Left hindlimb (tissue), 1 donor: ENCODE measurements at places on chromosomes 2 and 18.

GRCh38 chr2:65199891-65200290 lies 27.7 kb upstream of the ACTR2 start:
- DNase-seq, result no peak

DNA sequence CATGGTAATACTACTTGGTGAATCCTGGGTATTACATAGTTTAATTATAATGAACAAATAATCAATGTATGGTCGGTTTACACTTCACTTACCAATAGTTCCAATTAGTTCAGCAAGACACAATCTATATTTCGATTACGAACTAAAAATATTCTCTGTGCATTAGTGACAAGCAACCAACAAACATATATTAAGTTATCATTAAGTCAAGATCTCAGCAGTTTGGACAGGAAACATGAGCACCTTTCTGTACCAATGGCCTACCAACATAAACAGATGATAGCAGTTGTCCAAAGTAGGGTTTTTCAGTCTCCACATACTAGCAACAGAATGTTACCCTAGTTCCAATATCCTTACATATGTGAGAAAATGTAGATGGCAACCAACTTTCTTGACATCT lies 32.8 kb downstream of the RTN4 start:
- DNase-seq, result no peak

DNA sequence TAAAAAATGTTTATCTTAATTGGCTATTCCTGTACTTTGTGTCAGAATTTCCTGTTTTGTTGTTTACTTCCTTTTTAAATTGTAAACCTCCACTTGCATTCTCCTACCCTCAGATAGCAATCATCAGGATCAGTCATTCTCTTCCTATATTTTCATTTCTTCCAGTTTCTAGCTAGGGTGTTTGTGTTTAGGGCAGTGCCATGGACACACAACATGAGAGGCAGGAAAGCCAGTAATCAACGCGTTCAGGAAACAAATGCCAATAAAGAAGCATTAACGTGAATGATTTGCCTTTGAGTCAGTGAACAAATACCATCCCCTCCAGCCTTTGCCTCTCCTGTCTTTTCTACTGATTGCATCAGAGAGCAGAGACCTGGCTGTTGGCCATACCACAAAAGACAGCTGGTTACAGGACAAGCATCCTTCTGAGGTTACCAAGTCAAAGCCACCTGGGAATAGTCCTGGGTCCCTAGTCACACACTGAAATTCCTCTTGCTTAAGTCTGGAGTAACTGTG lies 56.7 kb upstream of the FHL2 start:
- DNase-seq, result no peak

GRCh38 chr18:36471393-36471792 lies 173.9 kb downstream of the FHOD3 start:
- DNase-seq, result no peak

GRCh38 chr2:54370405-54371104 lies 85.6 kb upstream of the SPTBN1 start:
- no peak for DNase-seq

GRCh38 chr2:8298783-8299182 lies 383.1 kb upstream of the ID2 start:
- no peak for DNase-seq

- DNase-seq, result no peak
Observed at GRCh38 chr2:135862718-135863117, 13.5 kb downstream of the MCM6 start.

GRCh38 chr2:17934721-17935120 lies 56.3 kb downstream of the KCNS3 start:
- DNase-seq, result no peak

DNA sequence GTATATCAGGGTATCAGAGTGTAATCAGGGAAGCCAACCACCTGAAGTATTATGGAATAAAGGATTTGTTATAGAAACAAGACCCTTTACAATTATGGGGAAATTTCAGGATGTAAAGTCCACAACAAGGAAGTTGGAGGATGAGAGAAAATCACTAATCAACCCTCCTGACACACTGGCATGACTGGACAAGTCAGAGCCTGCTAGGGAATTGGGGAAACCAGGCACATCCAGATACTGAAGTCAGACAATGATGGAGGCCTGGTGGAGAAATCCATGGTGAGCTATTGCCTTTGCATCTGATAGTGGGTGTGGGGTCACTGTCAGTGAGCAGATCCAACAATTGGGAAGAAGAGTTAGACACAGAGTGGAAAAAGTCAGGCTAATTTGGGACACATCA lies 158.8 kb upstream of the FBXO11 start:
- no peak for DNase-seq

DNA sequence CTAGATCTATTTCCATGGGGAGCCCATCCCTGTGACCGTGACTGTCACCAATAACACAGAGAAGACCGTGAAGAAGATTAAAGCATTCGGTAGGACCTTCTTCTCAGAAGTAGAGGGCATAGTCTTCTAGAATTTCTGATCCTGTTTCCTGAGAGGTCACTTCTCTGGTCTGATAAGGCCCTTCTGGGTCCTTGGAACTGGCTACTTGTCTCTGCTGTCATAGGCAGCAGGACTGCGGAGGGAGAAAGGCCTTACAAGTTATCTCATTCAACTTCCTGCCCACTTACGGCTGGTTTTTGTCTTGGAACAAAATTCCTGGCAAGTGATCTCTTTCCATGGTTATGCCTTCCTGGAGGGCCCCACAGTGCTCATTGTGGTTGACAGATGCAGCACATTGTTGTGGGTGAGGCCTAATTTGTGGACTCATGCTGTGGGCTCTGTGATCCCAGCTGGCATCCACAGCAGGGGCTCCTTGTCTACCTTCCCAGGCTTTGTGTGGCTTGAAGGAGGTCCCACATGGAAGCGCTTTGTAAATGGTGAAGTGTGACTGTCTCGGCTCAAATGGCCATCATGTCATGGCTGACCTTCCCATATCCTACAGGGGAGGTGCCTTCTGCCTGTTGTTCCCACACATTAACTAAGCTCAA lies 22.0 kb downstream of the SAG start:
- DNase-seq, result no peak

DNA sequence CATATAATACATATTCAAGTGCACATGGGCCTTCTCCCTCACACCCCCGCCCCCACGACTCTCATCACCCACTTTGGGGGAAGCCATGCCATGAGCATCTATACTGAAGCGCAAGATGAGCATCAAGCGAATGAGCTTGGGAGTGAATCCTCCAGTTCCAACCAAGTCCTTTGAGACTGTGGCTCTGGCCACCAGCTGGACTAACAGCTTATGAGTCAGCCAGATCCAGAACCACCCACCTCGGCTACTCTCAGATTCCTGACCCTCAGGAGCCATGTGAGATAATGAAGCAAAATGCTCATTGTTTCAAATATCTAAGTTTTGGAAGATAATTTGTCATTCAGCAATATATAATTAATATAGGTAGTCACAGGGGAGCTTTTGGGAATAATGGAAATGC lies 22.2 kb upstream of the IL1RL1 start:
- no peak for DNase-seq

GRCh38 chr2:206585335-206585734 lies 57.0 kb upstream of the FAM237A start:
- no peak for DNase-seq

DNA sequence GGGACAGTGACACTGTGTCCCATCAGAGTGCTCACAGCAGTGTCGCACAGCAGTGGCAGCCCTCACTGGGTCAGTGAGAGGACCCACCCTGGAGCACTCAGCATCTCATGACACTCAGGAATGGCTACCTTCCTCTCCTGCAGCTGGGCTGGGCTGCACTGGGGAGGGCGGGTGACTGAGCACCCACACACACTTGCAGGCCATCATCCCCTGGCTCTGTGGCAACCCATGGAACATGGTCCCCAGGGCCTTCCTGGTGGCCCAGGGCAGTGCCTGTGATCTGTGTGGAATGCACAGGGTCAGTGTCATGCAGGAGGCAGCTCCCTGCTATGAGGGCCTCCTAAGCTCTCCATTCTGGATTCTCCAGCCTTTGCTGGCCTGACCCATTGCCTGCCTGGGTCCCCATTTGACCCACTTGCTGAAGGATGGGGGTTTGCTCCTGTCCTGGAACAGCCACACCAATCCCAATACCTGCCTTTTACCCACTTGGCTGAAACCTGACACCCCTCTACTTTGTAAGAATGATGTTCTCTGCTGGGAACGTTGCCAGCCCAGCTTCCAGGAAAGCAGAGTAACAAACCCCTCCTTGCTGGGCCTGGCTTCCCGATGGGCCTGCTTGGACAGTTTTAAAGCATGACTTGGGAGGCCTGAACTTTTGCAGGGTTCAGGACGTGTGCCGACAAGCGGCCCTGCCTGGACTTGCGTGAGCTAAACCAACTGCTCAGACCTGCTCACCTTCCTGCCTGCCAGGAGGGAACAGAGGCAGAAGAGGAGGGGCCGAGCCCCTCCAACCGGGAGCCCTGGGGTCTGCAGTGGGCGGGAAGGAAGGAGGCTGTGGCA lies 13.7 kb downstream of the HS6ST1 start:
- peak; percentile 87 for DNase-seq

DNA sequence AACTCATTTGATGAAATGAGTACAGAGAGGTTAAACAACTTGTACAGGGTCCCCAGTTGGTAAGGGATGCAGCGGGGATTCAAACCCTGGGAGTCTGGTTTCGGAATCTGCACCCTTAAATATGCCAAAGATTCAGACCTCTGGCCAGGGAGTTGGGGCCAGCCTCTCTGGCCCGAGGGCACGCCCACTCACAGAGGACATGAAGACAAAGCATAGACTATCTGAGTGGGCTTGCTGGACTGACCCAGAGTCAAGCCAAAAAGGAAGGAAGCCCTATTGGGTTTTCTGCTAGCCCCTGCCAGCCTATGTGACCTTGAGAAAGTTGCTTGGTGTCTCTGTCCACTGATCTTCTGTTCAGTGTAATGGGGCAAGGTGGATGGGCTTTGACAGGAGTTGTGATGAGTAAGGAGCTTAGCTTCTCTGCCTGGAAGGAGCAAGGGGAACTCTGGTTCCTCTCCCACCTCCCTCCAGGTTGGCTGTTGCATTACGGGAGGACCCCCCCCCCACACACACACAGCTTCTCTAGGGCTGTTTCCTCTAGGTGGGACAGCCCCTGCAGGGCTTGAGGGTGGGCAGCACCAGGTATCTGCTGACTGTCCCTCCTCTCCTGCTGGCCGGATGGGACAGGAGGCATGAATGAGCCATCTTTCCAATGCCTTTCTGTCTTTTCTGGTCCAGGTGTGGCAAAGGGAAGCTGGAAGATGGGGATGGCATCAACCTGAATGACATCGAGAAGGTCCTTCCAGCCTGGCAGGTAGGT lies 131.3 kb downstream of the CTIF start:
- DNase-seq, result no peak

GRCh38 chr2:96546797-96547196 lies 10.2 kb downstream of the ARID5A start:
- no peak for DNase-seq

GRCh38 chr2:216679658-216680024 lies 15.7 kb downstream of the IGFBP5 start:
- DNase-seq, result peak; percentile 53

DNA sequence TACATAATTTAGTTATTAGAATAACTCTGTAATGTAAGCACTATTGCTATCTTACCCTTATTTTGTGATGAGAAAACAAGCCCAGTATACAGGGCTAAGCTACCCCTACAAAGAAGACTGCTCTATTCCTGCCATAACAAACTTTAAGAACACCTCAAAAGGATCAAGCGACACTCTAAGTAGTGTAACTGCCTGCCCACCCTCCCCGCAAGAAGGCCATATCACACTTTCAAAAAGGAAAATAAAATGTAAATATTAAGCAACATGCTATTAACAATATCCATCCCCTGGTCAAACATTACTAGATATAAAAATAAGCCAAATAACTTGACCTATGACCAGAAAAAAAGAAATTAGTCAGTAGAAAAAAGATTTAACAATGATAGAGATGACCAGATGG lies 741.7 kb upstream of the CNTNAP5 start:
- DNase-seq, result no peak

- DNase-seq, result no peak
Observed at GRCh38 chr18:27363872-27364271, 178.8 kb upstream of the CHST9 start.

GRCh38 chr2:8277921-8278571 lies 403.8 kb upstream of the ID2 start:
- DNase-seq, result no peak

GRCh38 chr18:54961016-54961423 lies 1.8 kb upstream of the CCDC68 start:
- no peak for DNase-seq

DNA sequence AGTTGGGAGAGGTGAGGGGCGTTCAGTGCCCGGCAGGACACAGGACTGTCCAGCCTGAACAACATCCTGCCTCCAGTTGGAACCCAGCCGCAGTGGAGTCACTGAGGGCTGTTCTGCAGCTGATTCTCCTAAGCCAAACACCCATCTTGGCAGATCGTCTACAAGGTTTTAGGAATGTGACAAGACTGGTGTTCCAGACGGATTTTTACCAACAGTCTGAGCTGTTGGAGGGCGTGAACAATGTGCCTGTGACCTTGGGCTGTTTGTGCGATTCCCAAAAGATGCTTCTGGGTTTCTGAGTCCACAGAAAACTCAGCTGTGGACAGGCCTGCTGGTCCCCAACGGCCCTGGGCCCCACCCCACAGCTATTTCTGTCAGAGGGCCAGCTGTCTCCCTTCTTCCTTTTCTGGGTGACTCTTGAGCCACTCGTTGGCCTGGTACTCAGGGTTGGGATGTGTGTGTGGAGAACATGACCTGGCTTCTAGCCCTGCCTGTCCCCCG lies 5.7 kb downstream of the LRRFIP1 start:
- DNase-seq, result peak; percentile 31

DNA sequence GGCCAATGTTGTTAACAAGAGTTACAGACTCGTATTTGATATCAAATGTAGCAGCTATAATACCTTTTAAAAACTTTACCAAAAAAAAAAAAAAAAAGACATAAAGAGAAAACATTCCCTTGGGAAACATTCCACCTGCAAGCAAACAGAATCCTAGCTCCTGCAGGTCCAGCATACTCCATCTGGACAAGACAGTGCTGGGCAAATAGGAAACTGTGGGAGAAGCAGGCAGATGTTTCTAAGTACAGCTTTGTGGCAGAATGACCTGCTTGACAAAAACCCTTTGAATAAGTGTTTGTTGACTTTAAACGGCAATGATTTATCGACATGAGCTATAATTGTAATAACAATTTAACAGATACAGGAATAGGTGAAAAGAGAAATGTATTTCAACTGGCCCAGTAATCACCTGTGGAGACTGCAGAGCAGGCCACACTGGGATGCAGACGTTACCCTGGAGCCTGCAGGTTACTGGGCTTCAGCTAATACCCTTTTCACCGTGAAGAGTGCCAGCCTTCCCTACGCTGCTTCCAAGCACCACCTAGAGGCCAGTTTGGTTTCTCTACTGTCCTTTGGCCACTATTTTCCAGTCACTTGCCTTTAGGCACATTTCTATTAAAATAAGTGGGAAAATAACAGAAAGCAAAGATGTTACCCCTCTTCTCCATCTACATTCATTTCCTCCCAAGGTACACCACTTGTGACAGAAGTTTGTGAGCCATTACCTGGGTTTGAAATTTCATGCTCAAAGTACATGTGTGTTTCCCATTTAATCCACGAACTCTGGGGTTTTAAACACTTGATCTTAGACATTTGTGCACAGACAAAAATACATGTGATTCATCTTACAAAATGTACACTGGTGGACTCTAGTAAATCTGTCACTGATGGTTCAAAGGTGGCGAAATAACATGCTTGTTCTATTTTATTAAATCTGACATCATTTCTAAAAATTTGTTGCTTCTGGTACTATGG lies 96.9 kb upstream of the ZNF397 start:
- no peak for DNase-seq
